ENCODE measurements at places on chromosomes 12 and 14.
A peak's percentile ranks its signal among the peaks of the same experiment; 100 is the strongest.

- DNase-seq: no peak
Measured at GRCh38 chr14:69050240-69051184, 71.4 kb upstream of the ACTN1 start.

GRCh38 chr12:93007544-93007943 is 78.4 kb upstream of the EEA1 start:
- no peak for DNase-seq

DNA sequence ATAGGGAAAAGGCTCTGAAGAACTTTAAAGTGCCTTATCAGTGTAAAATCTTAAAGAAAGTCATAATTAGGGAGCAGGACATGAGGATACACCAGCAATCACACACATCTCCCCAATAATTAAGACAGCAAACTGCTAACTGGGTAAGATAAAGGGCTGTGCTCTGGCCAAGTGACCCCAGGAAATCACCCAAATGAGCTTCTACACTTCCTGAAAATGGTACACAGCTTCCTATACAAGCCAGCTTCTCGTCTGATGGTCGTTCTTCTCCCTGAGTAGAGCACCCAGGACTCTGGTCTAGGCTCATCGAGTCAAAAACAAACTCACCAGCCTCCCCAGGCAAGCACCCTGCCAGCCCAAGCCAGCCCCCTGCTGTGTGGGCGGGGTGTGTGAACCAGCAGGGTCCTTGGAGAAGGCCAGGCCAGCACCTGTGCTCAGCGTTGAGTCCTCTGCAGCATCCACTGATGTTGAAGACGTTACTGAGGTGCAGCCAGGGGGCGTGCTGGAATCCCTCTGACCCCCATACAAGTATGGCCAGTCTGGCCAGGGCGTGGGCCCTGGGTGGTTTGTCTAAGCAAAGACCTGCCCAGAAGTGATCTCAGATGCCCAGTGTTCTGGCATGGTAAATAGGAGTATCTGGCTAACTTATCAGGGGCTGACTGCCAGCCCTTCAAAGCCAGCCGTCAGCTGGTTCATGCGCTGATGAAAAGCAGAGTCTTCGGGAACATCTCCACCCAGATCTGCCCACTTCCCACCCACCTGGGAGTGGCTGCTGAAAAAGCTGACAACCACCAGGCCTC is 41.4 kb downstream of the ACTN1 start:
- DNase-seq: no peak

GRCh38 chr12:104750061-104750460 is 208.0 kb downstream of the SLC41A2 start:
- DNase-seq: no peak

DNA sequence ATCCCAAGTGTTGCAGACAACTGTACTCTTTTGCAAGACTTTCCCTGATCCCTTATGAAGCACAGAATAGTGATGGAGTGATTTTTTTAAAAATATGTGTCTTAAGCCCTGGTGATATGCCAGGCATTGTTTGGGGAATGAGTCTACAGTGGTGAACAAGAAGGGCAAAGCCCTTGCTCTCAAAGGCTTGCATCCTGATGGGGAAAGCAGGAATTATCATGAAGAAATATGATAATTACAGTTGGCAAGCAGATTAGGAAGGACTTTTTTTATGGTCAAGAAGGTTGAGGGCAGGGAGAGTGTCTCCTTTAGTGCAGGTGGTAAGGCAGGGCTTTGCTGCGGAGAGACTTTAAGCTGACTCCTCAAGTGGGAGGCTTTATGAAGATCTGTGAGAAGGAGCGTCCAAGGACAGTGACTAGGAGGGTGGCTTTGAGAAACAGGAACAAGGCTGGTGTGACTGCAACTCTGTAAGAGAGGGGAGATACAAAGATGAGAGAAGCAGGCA is 100.2 kb downstream of the SYNE2 start:
- DNase-seq: no peak

DNA sequence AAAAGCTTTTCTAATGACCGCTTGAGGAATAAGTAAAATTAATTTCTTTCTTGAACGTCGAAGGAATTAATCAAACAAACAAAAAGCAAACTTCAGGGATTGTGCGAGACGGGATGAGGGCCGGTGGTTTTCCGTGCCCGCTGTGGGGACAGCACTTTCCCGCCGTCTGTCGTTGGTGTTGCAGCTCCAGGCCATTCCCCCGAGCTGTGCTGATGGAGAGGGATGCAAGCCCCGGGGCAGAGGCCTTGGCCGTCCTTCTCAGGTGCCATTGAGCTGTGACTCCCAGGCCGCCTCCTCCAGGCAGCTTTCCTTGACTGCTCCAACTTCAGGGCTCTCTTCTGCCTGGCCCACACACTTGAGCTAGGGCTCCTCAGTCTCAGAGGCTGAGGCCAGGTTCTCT is 109.0 kb upstream of the C14orf180 start:
- DNase-seq: no peak

- no peak for DNase-seq
Measured at GRCh38 chr12:52212701-52213563, 20.1 kb upstream of the KRT7 start.

- no peak for DNase-seq
Measured at GRCh38 chr14:51962711-51963110, 26.6 kb upstream of the RTRAF start.

DNA sequence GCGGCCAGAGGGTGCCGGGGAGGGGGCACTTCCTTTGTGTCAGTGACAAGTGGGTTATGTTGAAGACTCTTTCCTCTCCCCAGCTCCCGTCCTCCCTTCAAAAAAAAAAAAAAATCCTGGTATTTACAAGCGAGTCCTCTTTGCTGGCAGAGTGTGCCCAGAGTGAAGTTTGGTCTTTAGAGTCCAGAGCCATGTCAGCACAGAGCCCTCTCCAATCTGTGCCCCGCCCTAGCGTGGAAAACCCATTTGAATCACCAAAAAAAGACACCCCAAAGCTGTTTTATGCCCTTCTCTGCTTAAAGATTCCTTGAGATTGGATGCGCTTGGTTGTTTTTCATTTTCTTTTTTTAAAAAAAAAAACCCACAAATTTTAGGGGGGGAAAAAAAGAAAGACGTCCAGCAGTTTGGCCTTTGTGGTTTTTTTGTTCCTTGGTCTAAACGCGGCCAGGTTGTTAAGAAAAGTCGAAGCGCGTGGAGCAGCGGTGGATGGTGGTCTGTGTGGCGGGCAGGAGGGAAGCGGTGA is 3.3 kb downstream of the NKX2-1 start:
- DNase-seq: no peak

GRCh38 chr12:71999795-72000194 is 61.1 kb downstream of the TPH2 start:
- no peak for DNase-seq

GRCh38 chr14:43803076-43803689 is 703.9 kb downstream of the FSCB start:
- DNase-seq: no peak

- DNase-seq: no peak
Measured at GRCh38 chr12:25876383-25877045, 82.0 kb upstream of the RASSF8 start.

DNA sequence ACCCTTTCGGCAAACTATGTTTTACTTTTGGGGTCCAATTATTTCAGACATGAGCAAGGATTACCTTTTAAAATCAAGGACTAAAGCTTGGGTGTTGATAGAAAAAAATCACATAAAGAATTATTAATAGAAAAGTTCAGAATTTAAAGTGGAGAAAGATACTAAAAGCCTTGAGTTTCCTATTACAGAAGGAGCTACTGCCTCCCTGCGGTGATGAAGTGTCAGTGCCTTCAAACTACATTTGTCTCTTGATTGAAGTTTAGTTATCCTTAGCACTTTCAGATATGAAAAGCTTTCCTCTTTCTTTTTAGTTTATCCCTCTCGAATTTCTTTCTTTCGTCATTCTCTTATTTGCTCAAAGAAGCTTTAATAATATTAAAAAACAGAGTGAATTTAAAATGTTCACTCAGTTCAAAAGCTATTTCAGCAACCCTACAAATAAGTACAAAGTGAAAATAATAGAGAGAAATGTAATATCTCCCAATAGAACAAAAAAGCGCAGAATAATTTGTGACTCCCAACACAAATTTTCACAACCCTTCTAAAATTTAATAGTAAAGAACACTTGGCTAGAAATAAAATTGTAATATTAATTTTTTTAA is 87.6 kb downstream of the SEC23A start:
- no peak for DNase-seq

- DNase-seq: no peak
Measured at GRCh38 chr12:94777936-94778335, 127.6 kb upstream of the TMCC3 start.

- no peak for DNase-seq
Measured at GRCh38 chr12:111443586-111443985, 37.9 kb downstream of the SH2B3 start.

- DNase-seq: no peak
Measured at GRCh38 chr12:10771132-10771733, 31.2 kb downstream of the TAS2R7 start.

DNA sequence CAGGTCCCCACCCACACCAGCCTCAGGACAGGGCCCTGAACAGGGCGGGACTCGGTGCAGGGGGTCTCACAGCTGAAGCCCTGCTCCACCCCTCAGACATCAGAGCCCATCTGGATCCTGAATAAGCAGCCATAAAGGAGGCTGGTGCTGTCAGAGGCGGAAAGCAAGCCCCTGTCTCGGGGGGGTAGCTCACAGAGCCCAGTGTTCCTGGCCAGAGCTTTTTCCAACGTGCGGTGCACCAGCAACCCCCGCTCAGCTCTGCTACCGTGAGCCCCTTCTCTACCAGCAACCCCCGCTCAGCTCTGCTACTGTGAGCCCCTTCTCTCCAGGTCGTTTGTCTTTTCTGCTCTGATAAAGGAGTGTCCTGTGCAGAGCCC is 136.5 kb upstream of the SFSWAP start:
- no peak for DNase-seq

- DNase-seq: peak; percentile 15
Measured at GRCh38 chr14:49405291-49405690, 180.9 kb downstream of the RPS29 start.

- peak; percentile 47 for DNase-seq
Measured at GRCh38 chr12:27193106-27193505, 51.0 kb upstream of the STK38L start.

DNA sequence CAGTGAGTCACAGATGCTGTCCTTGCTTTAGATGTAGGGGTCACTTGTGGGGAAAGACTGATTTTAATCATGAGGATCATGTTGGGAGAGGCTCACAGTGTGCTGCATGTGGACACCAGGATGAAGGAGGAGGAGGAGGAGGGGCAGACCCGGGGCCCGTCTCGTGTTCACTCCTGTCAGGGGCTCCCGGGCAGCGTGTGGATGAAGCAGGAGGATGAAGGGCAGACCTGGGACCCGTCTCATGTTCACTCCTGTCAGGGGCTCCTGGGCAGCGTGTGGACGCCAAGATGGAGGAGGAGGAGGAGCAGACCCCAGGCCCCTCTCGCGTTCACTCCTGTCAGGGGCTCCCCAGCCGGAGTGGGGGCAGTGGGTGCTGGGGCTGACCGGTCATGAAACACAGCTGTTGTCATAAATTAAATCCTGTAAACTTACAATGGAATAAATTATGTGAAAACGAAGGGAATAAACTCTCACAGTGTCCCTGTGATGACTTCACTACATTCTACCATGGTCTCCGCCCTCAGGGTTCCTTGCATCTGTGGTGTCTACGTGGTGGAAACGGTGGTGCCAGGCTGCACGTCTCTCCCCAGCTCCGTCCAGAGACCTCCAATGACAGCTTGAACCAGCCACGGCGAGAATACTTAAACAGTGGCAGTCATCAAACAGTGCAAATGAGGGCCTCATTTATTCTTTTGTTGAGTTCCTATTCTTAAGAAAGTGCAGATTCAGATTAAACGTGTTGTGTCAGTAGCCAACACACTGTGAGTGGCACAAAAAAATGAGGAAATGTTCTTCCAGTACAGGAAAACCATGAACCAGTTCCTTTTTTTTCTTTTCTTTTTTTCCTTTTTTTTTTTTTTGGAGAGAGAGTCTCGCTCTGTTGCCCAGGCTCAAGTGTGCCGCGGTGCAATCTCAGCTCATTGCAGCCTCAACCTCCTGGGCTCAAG is 37.7 kb upstream of the SFSWAP start:
- DNase-seq: no peak

DNA sequence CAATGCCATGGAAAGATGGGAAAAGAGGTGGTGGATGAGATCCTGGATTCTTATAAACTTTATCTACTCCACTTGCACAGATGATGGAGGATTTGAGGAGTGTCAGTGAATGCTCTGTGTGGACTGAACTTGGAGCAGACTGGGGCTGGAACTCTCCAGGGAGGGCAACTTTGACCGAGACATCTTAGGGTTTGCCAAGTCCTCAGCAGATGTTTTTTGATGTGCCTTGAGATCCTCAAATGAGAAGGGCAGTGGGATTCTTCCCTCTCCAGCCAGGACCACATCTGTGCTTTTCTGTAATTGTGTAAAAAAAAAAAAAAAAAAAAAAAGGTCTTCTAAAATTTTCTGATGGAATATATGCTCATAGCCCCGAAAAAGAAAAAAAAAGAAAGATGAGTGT is 23.0 kb upstream of the MYL2 start:
- DNase-seq: no peak

DNA sequence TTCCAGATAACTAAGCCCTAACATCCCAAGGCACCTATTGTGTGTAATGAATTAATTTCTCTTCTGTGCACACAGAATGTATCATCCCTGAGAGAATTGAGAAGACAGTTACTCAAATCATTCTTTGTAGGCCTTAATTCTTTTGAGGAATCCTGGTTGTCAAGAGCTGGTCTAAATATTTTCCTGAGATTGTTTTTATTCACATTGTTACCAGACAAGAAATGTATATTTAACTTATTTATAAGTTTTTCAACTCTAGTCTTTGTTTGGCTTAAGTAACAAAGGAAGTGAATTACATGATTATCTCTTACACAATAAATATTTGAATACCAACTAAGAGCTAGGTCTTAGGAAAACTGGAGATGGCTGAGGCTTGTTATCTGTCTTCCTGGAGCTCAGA is 169.4 kb downstream of the DACT1 start:
- no peak for DNase-seq

DNA sequence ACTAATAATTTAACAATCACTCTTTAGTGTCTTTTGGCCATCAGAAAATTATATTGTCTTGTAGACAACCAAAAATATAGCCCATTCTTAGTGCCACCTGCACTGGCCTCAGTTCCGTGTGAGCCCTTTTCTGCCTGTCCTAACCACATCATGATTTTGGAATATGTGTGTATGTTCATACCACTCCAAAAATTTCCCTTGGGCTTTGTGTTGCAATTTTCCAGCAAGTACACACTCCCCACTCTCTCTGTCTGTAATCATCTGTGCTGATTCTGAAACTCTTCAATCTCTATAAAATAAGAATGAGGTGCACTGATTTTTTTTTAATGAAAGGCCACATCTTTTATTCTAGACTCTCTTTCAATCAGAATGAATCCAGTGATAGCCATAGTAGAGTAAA is 196.0 kb downstream of the PIK3C2G start:
- no peak for DNase-seq

DNA sequence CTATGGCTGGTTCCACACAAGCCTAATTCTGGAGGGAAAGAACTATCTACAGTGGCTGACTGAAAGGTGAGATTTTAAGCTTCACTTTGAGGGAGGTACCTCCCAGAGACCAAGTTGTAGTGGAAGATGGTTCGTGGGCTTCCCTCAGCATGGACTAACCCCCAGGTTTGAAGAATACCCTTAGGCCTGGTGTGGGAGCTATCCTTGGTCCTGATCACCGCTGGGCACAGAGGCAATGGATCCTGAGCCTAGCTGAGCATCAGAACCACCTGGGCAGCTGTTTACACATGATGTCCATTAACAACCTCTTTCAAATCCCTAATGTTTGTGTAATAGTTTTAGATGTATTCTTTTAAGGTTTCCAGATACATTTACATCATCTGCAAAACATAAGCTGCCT is 10.3 kb downstream of the DAO start:
- no peak for DNase-seq
